ENCODE measurements at places on chromosomes 12 and 14.

DNA sequence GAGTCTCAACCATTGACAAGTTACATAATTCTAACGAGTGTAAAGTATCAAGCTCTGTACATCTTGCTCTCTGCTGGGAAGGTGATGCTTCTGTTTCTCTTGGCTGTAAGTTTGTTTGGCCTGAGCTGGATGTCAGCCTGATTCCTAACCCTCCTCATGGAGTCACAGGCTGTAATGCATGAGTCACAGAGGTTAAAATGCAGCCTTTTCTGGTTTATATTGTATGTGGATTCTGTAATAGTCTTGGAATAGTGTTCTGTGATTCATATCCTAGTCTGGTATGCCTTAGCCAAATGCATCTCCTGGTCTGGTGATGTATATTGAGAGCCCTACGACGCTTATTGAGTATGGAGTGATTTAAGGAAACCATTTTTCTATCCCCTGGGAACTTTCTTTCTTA, 104.5 kb upstream of the FRMD6 start:
- peak; percentile 98 for DNase-seq

GRCh38 chr14:90583916-90584605, 187.2 kb downstream of the CALM1 start:
- no peak for DNase-seq

DNA sequence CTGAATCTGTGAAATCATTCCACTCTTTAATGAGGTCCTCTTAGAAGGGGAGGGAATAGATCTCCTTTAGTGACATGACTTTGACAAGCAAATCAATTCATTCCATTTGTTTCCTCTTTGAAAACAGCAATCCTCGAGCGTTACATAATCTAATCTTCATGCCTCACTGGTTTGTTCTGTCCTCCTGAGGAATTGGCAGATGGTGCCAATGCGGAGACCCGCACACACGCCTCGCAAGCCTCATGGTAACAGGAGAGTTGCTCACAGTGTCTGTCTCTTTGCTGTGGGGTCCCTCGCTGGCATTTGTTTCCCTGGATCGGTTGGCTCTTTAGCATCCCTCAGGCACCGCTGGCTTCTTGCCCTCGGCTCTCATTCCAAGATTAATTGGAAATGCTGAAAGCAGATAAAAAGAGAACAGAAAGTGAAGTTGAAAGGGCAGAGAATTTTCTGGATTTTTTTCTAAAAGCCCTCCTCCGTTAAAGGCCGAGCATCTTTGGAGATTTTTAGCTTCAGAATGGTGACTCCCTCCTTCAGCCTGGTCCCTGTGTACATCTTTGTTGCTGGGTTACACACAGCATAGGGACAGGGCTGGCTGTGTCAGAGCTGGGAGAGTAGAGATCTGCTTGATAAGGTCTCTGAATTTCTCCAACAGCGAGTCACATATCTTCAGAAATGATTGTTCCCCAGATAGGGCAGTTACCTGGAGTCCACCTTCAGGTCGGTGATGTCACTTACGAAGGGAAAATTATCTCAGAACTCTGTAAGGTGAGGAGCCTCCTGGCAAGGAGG, 10.1 kb upstream of the CABP1 start:
- DNase-seq = no peak

GRCh38 chr12:98217257-98217656, 298.1 kb upstream of the TMPO start:
- no peak for DNase-seq

DNA sequence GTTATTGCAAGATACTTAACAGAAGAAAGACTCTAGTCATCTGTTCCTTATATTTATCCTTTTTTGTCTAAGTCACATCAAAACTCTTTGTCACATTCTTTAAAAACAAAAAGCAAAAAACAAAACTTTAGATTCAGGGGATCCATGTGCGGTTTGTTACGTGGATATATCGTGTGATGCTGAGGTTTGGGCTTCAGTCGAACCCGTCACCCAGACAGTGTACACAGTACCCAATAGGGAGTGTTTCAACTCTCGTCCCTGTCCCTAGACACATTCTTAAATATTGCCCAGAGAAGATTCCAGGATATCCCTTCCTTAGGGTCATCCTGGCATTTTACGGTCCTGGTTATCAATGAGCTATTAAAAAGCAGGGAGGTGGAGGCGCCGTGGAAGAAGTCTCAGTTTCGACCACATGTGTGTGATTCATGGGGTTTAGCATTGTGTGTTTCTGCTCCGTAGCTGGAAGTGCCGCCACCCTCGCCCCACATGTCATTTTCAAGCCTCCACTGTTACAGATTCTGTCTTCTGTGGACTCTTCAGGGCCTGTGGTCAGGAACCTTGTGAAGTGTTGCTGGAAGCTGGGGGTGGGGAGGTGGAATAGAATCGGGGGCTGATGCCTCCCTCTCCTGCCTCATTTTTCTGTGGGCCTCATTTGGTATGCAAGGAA, 19.9 kb downstream of the CCND2 start:
- no peak for DNase-seq

DNA sequence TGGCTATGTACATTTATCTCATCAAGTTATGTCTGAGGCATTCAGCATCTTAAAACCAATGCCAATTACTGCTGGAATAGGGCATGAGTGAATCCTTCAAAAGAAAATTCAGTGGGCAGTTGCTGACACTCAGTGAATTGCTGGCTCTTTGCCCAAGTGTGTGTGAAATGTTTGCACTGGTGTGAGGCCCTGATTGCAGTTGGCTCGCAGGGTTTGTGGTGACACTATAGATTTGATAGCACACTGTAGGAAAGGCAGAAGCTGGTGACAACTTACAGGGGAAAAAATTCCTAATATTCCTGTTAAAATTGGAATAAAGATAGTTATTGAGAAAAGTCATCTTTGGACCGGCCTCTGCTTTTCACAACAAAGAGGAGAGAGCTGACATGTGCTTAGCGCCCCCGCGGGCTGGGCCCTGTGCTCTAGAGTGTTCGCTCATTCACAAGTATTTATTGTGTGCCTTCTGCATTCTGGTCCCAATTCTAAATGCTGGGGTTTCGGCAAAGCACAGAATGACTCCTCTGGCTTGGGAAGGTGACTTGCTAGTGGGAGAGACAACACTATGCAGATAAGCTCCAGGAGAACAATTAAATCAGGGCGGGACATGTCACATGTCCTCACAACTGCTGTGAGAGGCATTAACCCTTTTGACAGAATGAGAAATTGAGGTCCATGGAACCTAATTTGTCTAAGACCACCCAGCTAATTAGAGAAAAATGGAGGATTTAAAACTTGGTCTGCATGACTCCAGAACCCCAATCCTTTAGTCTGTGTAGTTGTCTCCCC, 418.7 kb downstream of the NPAS3 start:
- no peak for DNase-seq

- DNase-seq = peak; percentile 57
Measured at GRCh38 chr12:24909667-24910066, 39.2 kb downstream of the BCAT1 start.

DNA sequence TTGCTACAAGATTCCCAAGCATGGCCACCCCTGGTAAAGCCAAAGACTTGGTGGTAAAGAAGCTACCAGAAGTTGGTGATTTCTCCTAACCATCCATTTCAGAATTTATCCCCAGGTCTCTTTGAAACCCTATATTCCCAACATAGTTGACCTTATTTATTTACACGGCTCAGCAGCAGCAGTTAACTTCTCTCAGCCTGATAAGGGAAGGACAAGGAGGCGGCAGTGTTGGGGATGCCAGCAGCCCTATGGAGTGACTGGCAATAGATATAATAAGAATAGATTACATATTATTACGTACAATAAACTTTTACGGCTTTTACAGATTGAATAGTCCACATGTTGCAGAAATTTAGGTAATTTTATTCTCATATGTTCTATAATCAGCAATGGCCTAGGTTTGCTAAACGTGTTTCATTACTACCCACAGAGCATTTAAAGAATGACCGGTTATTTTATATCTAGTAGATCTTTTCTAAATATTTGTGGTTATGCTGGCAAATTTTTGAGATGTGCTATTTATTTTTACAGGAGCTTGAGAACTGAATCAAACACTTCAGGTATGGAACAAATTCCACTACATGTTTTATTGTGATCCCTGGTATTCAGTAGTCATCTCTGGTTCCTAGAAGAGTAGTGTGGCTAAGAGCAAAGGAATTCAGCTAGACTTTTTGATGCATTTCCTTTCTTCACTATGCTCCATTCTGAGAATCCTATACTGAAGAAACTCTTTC, 19.8 kb upstream of the PALS1 start:
- DNase-seq = peak; percentile 65

DNA sequence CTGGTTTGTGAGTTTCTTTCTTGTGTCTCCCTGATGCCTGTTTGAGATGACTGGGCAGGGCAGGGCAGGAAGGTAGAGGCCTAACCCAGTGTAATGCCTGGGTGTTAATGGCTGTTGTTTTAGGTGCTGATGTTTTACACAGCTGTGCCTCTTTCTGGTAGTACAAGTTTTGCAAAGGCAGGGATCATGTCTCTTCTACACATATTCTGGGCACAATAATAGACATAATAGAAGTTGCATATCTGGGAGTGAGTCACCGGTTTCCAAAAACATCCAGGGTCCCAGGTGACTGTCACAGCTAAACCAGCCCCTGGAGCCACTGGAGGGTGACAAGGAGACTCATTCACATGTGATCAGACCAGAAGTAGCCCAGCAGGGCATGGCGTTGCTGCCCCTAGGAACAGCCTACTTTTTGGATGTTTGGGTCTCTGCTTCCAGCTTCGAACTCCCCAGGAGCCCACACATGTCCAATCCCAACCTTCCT, 18.1 kb downstream of the TPCN1 start:
- no peak for DNase-seq

- peak; percentile 39 for DNase-seq
Measured at GRCh38 chr12:114013575-114014345, 47.6 kb upstream of the RBM19 start.

DNA sequence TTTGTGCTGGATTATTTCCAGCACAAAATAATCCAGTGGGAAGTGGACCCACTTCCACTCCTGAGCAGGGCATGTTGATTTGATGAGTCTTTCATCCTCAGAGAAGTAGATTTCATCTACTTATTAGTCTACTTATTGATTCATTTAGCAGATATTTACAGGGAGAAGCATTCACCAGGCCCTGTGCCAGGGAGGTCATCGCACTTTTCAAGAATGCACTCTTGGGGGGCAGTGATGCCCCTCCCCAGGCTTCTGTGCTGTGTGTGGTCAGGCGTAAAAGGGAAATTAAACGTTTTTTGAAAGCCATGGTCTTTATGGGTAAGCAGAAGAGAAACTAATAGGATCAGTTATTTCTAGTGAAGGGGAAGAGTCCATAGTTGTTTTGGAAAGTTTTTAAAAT, 610.7 kb upstream of the TMEM132C start:
- peak; percentile 37 for DNase-seq

- no peak for DNase-seq
Measured at GRCh38 chr14:92922155-92922735, 705 bp upstream of the CHGA start.

GRCh38 chr12:92539976-92540781, 162.6 kb upstream of the PLEKHG7 start:
- no peak for DNase-seq

- no peak for DNase-seq
Measured at GRCh38 chr12:40980427-40980961, 207.6 kb upstream of the PDZRN4 start.

DNA sequence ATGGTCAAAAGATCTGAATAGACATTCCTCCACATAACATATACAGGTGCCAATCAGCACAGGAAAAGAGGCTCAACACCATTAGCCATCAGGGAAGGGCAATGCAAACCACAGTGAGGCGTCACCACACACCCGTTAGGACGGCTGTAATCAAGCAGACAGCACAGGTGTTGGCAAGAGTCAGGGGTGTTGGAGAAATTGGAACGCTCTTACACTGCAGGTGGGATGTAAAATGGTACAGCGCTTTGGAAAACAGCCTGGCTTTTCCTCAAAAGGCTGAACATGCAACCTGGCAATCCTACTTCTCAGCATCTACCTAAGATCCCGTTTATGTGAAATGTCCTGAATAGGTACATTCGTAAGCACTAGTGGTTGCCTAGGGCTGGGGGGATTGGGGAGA, 21.5 kb upstream of the MMP17 start:
- no peak for DNase-seq

DNA sequence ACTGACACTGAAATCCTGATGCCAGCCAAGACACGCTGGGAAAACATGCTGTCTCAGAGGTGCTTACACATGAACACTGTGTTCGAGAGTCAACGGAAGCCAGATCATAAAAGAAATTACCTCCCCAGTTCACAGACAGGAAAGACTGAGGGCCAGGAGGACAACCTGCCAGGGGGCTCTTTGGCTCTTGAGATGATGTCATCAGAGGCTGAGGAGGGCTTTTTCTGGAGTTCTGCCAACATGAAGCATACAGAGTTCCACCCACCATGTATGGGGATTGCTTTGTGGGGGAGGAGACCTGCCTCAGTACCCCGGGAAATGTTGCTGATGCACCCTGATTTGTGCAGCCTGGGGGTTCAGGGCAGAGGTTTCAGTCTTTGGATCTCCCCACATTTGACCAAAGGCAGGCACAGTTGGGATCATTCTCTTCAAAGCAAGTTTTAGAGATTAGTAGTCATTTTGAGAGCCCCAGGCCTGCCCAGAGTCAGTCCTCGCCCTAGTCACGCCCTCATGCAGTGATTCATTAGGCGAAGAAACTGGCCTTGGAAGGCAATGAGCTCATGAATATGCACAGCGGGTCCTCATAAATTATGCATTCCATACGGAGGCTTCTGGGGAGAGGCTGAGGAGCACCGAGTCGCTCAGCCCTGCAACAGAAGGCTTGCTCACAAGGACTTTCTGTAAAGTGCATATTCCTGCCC, 34.9 kb upstream of the EML1 start:
- peak; percentile 88 for DNase-seq

- no peak for DNase-seq
Measured at GRCh38 chr14:79043194-79043889, 873.2 kb downstream of the NRXN3 start.

GRCh38 chr12:99769396-99769980, 121.9 kb downstream of the GARIN6 start:
- DNase-seq = no peak

DNA sequence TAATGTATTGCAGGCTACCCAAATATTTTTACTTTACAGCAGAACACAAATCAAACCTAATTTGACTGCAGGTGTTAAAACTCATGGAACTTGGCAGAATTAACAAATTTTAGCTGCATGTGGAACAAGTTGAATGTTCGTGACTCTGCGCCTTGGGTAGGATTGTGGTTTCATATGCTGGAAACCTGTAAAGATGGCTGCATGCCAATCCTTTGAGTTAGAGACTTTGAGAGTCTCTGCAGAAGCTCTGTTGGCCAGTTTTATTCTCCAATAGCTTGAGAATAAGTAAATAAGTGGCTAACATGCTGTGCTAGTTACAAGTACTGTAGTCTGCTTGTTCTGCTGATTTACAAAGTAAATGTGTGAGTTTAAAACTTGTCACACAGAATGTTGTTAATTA, 77.8 kb downstream of the PDE6H start:
- no peak for DNase-seq

DNA sequence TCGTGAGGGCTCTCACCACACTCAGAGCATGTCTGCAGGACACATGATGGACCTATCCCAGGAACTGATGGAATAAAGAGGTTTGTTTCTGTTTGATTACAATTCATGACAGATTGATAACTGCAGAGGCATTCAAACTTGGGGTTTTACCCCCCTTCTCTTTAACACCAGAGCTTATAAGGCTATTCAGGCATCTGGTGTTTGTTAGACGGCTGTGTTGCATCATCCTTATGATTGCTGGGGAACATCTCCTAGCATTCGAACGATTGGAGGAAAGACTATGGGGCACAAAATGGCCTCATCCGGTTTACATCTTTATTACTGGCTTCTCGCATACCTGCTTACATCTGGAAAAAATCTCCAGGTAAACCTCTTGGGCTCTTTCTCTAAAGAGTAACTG, 191.8 kb downstream of the MSRB3 start:
- no peak for DNase-seq

GRCh38 chr12:108907839-108908351, 28.0 kb downstream of the DAO start:
- no peak for DNase-seq
